Stomach (tissue), 19 donors: ENCODE measurements at places on chromosomes 5 and 9. TPM values are rescaled to one million over a fixed set of nuclear protein-coding genes. Genes with fewer than 3 reads are reported as not detected.
A peak's percentile ranks its signal among the peaks of the same experiment; 100 is the strongest.

DNA sequence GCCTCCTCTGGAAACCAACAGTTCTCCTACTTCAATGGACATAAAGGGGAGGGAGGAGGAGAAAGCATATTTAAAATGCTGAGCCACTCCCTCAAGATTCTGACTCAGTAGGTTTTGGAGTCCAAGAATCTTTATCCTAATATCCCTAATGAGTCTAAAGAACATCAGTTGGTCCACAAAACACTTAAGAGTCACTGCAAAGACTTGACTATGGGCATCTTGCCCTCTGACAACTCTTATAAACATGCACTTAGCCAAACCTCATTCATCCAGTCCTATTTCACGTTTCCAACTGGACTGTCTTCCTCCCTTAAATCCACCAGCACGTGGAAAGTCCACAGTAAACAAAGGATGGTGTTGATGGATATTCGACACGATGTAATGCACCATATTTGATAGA, 172.5 kb downstream of the FAM114A2 start:
- H3K4me1 ChIP-seq = no peaks in the 10 kb centered on the region
- H3K27me3 ChIP-seq = no peaks in the 10 kb centered on the region
- H3K4me3 ChIP-seq = no peak overlapping the region
- no peak for DNase-seq
- H3K36me3 ChIP-seq = no peaks in the 10 kb centered on the region

DNA sequence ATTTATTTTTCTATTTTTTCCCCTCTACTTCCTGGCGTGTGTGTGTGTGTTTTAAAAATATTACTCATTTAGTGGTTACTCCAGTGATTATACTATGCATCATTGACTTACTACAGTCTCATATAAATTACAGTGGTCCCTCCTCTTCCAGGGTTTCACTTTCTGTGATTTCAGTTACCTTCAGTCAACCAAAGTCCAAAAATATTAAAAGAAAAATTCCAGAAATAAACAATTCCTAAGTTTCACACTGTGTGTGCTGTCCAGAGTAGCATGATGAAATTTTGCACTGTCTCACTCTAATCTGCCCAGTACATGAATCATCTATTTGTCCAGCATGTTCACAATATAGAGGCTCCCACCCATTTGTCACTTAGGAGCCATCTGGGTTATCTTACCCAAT, 47.4 kb upstream of the CCDC112 start:
- H3K36me3 ChIP-seq = no peaks in the 10 kb centered on the region
- no peaks in the 10 kb centered on the region for H3K27me3 ChIP-seq
- H3K4me3 ChIP-seq = no peak overlapping the region
- H3K27ac ChIP-seq = no peak overlapping the region
- H3K4me1 ChIP-seq = peaks cover 12% of the 10 kb centered on the region

DNA sequence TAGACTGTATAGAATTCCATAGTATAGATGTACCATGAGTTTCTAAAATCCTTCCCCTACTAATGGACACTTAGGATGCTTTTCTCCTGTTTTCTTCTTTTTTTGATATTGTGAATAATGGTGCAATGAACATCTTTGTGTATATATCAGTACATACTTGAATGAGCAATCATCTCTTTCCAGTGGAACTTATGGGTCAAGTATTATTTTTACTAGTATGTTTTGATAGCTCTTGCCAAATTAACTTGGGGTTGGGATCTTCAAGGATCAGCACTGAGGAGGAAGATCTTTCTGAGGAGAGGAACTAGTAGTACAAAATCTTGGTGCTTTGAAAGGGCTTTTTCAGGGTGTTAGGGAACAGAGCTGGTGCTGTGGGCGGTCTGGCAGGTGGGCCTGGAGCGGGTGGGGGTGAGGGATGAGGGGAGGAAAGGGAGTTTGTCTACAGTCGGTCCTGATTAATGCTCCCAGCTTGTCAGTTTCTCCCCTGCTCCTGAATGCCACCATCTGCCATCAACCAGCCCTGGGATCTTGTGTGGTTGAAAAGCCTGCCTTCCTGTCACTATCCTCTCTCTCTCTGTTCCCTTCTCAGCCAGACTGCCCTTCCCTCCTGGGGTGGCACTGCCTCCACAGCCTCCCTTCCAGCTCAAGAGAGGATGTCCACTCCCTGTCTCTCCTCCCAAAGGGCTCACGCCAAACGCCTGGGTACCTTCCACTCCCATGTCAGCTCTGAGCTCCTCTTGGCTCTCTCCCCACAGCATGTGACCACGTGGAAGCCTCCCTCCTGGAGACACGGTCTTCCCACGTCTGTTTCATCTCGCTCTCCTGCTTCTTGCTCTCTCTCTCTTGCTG, 185.9 kb downstream of the DAB2IP start:
- no peaks in the 10 kb centered on the region for H3K36me3 ChIP-seq
- no peaks in the 10 kb centered on the region for H3K27me3 ChIP-seq
- no peak overlapping the region for H3K27ac ChIP-seq
- peak; percentile 15 for DNase-seq
- no peak overlapping the region for H3K4me3 ChIP-seq

GRCh38 chr5:132385326-132386105, 16.0 kb downstream of the SLC22A5 start:
- peak overlapping the region; percentile 93 for H3K27ac ChIP-seq
- H3K4me1 ChIP-seq = peaks cover 68% of the 10 kb centered on the region

RNF44 gene
- 13.6 TPM for polyA plus RNA-seq

DNA sequence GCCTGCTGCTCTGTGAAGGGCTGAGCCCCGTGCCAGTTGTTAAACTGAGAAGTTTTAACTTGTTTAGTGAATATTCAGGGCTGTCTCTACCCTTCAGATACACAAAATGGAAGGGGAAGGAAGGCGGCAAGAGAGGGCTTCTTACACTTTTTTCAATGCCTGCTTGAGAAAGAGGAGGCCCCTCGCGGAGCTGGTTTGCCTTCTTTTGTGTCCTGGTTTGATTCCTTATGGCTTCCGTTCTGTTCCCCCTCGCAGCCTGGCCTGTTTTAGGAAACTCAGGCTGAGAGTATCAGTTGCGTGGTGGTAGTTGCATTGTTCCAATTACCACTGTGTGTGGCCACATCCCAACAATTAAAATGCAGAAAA, 1.0 kb downstream of the FAM53C start:
- H3K4me1 ChIP-seq = peaks cover 55% of the 10 kb centered on the region
- H3K36me3 ChIP-seq = peaks cover 32% of the 10 kb centered on the region
- H3K27me3 ChIP-seq = no peaks in the 10 kb centered on the region
- peak overlapping the region; percentile 94 for H3K27ac ChIP-seq
- DNase-seq = peak; percentile 35

- no peak overlapping the region for H3K27ac ChIP-seq
- DNase-seq = no peak
- no peaks in the 10 kb centered on the region for H3K27me3 ChIP-seq
- no peaks in the 10 kb centered on the region for H3K36me3 ChIP-seq
Measured at GRCh38 chr9:81999806-82000205, 11.2 kb downstream of the SPATA31D1 start.

GRCh38 chr5:71782771-71783770, 64.0 kb downstream of the CARTPT start:
- H3K27ac ChIP-seq = peak overlapping the region; percentile 47
- no peaks in the 10 kb centered on the region for H3K36me3 ChIP-seq
- H3K4me1 ChIP-seq = peaks cover 12% of the 10 kb centered on the region
- DNase-seq = peak; percentile 93
- no peaks in the 10 kb centered on the region for H3K27me3 ChIP-seq

- DNase-seq = no peak
- H3K4me3 ChIP-seq = peak overlapping the region; percentile 84
- peaks cover 29% of the 10 kb centered on the region for H3K36me3 ChIP-seq
- H3K27me3 ChIP-seq = no peaks in the 10 kb centered on the region
- peaks cover 11% of the 10 kb centered on the region for H3K4me1 ChIP-seq
Measured at GRCh38 chr9:126806336-126806735, 1.5 kb downstream of the ZBTB43 start.

- H3K36me3 ChIP-seq = no peaks in the 10 kb centered on the region
- H3K4me3 ChIP-seq = no peak overlapping the region
- H3K27ac ChIP-seq = no peak overlapping the region
- no peak for DNase-seq
Measured at GRCh38 chr9:74940600-74940999, 12.1 kb downstream of the C9orf40 start.

- peaks cover 41% of the 10 kb centered on the region for H3K4me1 ChIP-seq
- DNase-seq = peak; percentile 77
- H3K27me3 ChIP-seq = no peaks in the 10 kb centered on the region
- H3K4me3 ChIP-seq = peak overlapping the region; percentile 5
Measured at GRCh38 chr5:170353011-170353761, 36.0 kb downstream of the KCNMB1 start.

GRCh38 chr9:117772960-117773359, 68.8 kb downstream of the TLR4 start:
- DNase-seq = no peak
- H3K27ac ChIP-seq = no peak overlapping the region
- H3K4me3 ChIP-seq = no peak overlapping the region
- no peaks in the 10 kb centered on the region for H3K36me3 ChIP-seq

DNA sequence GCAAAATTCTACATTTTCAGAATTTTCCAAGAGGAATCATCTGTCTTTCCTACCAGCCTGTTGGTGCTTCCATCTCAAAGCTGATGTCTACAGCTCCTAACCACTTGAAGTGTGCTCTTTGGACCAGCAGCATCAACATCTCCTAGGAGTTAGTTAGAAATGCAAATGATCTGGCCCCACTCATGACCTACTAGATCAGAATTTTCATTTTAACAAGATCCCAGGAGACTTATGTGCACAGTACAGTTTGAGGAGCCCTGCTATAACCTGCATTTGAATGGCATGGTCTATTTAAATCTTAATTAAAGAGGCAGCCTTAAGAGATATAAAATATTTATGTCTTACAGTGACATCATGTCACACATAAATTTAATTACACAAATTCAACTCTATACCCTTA, 33.8 kb downstream of the ITK start:
- H3K27ac ChIP-seq = no peak overlapping the region
- H3K4me1 ChIP-seq = no peaks in the 10 kb centered on the region
- DNase-seq = no peak
- H3K36me3 ChIP-seq = no peaks in the 10 kb centered on the region

DNA sequence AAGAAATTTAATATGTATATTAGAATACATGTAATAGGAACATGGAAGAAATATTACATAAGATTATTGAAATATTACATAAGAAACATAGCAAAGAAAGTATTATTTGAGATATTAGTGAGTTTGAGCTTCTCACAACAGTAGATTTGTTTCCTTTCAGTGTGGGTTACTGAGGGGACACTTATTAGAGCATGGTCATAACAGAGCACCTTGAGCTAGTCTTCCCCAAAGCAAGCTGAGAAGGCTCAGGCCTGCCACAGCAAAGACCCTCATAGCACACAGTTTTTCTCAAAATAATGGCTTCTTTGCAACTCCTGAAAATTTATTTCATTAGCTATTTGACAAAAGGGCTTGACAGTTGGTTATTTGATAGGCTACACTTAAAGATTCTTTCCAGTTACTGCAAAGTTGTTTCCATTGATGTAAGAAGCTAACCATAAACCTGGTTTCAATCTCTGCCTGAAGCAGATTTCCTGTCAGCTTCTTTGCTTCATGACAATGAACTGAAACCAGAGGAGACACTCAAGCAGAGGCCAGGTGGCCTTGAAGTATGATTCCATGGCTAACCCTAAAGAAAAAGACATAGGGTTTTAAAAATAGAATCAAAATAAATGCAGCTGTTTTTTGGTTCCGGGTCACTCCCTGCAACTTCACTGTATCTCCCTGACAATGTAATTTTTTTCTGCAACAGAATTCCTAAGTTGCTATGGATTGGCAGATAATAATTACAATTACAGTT, 68.6 kb downstream of the ERMP1 start:
- no peak for DNase-seq
- no peak overlapping the region for H3K27ac ChIP-seq
- no peaks in the 10 kb centered on the region for H3K4me1 ChIP-seq
- H3K27me3 ChIP-seq = no peaks in the 10 kb centered on the region

DNA sequence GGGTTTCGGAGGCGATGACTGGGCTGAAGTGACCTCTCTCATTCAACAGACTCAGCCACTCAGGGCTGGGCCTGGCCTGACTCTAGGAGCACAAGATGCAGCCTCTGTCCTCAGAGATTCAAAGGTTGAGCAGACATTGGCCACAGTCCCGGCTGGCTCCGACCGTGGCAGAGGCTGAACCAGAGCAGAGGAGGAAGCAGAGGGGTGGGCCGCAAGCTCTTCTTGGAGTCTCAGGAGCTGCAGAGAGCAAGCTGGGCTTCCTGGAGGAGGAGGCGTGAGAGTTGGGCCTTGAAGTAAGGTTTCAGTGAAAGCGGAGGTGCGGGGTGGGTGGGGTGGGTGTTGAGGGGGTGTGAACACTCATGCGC, 37.6 kb downstream of the ALG2 start:
- H3K27me3 ChIP-seq = no peaks in the 10 kb centered on the region
- H3K36me3 ChIP-seq = no peaks in the 10 kb centered on the region
- no peak for DNase-seq
- H3K27ac ChIP-seq = peak overlapping the region; percentile 28
- no peak overlapping the region for H3K4me3 ChIP-seq
- H3K4me1 ChIP-seq = peaks cover 7% of the 10 kb centered on the region

DNA sequence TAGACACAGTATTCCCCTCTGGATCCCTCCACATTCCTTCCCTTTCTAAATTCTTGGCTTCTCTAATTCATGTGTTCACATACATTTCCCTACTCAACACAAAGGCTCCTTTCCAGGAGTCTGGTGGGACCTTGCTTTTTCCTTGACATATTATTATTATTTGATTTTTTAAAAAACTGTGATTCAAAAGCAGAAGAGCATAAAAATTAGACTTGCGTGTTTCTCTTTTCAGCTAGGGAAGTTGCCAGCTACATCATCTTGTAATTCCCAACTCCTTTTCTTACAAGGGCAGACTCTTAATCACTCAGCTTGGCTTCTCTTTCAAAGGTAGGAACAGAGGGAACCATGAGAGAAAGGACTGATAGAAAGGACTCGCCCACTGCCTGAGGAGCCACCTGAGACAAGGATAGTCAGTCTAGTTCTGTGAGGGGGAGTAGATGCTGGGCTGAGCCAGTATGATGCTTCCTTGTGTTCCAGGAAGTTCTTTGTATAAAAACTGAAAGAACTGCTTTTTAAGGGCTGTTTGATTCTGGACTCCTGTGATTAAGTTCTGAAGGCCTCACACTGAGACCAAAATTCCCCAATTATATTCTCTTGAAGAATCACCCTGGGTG, 51.0 kb upstream of the DPYSL3 start:
- no peak overlapping the region for H3K4me3 ChIP-seq
- H3K27me3 ChIP-seq = no peaks in the 10 kb centered on the region
- DNase-seq = no peak
- H3K27ac ChIP-seq = no peak overlapping the region
- no peaks in the 10 kb centered on the region for H3K36me3 ChIP-seq

DNA sequence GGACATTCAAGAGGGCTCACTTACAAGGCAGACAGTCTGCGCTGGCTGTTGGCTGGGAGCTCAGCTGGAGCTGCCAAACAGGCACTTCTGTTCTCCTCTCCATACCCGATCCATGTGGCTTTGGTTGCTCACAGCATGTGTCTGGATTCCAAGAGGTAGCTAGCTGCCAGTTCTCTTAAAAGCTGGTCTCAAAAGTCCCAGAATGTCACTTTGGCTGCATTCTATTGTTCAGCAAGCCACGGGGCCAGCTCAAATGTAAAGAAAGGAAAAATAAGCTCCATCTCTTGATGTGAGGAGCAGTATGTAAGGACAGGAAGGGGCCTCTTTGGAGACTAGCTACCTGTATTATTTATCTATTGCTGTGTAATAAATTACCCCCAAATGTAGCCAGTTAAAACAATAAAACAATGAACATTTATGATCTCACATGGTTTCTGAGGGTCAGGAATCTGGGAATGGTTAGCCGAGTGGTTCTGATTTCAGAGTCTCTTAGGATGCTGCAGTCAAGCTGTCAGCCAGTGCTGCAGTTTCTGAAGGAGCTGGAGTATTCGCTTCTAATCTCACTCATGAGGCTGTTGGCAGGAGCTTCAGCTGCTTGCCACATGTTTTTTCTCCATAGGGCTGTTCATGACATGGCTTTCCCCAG, 112.7 kb upstream of the CLINT1 start:
- H3K4me3 ChIP-seq = no peak overlapping the region
- peak; percentile 45 for DNase-seq
- no peaks in the 10 kb centered on the region for H3K27me3 ChIP-seq
- H3K27ac ChIP-seq = no peak overlapping the region
- no peaks in the 10 kb centered on the region for H3K4me1 ChIP-seq
